ENCODE measurements at places on chromosomes 1 and 21. TPM values are rescaled to one million over a fixed set of nuclear protein-coding genes. Genes with fewer than 3 reads are reported as not detected.
A peak's percentile ranks its signal among the peaks of the same experiment; 100 is the strongest.

Gene AGBL4
- not detected for total RNA-seq

GRCh38 chr1:56844545-56845136 is 10.0 kb upstream of the C8A start:
- DNase-seq: no peak

DNA sequence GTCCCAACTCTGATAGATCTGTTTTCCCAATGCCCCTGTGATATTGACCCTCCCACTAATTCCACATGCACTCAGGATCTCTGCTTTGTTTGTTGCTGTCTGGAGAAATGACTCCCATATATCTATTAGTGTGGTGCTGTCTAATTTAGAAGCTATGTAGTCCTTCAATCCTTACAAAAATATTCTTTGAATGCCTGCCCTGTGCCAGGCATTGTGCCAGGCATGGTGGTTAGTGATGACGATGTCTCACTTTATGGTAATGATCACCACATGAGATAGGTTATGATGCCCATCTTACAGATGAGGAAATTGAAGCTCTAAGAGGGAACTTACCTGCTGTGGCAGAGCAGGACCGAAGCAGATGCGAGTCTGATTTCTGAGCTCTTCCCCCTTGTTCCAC is 12.9 kb downstream of the MYOG start:
- DNase-seq: no peak

GRCh38 chr1:151254217-151255213 is at the start of gene PSMD4:
TSS of gene PSMD4 (plus strand) at chr1:151254734. CDS start at chr1:151254783, 49 bp downstream.
- DNase-seq: peak; percentile 93

- no peak for DNase-seq
These were observed 619 bp downstream of the BCL9 start for GRCh38 chr1:147541672-147542568.

GRCh38 chr1:180043785-180044184 is 89.2 kb downstream of the CEP350 start:
- DNase-seq: no peak

- DNase-seq: no peak
These were observed 140.0 kb downstream of the SLC45A1 start for GRCh38 chr1:8457760-8458381.

GRCh38 chr1:41486371-41487125 is 2.1 kb upstream of the EDN2 start:
- no peak for DNase-seq

DNA sequence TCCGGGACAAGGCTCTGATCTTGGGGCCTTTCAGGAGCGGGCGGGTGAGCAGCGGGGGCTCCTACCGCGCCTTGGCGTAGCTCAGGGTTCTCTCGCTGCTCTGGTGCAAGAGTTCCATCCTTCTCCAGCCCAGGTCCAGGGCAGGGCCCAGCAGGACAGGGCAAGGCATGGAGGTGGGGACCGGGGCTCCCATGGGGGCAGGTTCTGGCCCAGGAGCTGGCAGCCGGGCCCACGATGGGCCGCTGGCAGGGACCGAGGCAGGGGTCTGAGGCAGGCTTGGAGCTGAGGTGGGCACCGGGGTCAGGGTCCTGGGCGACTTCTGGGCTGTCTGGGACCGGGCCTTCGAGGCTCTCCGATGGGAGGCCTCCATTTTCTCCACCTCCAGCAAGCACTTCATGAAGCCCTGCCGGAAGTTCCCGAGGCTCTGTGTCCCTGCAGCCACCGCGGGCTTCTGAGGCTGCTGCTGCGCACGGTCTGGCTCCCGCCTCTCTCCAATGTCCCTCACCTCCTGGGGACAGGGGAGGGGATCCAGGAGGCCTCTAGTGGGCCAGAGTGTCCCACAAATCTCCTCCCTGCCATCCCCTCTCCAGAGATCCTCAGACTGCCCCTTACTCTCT is 27.6 kb downstream of the SPATA21 start:
- no peak for DNase-seq

DNA sequence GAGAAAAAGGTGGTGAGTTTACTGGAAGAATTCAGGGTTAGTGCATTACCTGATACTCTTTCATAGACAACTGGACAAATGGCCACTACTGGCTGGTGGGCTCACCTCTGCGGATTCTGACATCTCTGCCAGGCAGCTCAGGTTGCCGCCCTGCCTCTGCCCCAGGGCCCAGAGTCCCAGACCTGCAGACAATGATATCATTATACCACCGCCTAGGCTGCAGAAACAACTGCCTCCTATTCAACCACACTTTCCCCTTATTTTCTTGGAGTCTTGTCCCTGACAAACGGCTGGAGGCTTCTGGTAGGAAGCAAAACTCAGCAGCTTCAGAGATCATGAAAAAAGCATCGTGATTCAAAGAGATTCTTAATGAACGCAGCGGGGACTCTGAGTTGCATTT is 37.0 kb downstream of the IRF2BP2 start:
- no peak for DNase-seq

DNA sequence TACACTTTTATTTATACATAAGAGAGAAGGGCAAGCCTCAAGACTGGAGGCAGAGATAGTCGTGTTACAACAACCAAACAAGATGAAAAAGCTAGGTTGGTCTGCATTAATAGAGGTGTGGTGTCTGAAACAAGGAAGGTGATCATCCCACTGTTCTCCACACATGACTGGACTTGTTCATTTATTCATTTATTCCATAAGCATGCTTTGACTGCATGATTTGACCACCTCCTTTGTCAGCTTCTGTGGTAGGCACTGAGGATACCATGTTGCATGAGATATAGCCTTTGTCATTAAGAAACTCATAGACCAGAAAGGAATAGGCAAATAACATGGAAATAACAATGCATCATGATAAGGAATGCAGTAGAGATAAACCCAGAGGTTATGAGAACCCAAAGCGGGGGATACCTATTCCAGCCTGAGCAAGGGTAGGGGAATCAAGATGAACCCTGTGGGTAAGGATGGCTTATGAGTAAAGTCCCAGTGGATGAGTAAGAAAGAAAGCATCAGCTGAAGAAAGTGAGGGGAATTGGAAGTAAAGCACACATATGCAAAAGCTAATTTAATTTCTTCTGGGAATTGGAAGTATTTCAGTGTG is 173.7 kb upstream of the FGGY start:
- DNase-seq: no peak

Gene ATP5PF
- 124 TPM for total RNA-seq

Gene RNF207
- total RNA-seq: 14.2 TPM

- no peak for DNase-seq
These were observed 1.2 kb downstream of the SORT1 start for GRCh38 chr1:109396513-109396839.

Gene CD84
- total RNA-seq: 3.8 TPM

DNA sequence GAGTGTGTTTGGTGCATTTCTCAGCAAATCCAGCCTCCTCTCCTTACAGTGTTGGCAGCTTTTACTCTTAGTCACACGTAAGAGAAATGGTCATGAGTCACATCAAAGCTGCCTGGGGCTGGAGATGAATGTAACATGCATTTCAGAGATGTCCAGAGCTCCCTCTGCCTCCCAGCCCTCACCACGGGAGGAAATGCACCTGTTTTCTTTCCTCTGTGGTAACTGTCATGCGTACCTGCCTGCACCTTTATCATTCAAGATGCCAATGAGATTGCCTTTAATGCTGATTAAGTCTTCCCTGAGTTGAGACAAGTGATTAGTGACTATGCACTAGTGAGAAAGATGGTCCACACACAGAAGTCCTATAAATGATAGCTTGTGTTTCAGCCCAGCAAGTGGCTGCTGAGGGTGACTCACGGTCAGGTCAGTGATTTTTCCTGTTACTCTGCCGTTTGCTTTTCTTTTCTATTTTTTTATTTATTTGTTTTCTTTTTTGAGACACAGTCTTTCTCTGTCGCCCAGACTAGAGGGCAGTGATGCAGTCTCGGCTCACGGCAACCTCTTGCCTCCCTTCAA is 277.3 kb upstream of the FMN2 start:
- no peak for DNase-seq

GRCh38 chr21:41869771-41870170 is 9.4 kb downstream of the PRDM15 start:
- DNase-seq: no peak

DNA sequence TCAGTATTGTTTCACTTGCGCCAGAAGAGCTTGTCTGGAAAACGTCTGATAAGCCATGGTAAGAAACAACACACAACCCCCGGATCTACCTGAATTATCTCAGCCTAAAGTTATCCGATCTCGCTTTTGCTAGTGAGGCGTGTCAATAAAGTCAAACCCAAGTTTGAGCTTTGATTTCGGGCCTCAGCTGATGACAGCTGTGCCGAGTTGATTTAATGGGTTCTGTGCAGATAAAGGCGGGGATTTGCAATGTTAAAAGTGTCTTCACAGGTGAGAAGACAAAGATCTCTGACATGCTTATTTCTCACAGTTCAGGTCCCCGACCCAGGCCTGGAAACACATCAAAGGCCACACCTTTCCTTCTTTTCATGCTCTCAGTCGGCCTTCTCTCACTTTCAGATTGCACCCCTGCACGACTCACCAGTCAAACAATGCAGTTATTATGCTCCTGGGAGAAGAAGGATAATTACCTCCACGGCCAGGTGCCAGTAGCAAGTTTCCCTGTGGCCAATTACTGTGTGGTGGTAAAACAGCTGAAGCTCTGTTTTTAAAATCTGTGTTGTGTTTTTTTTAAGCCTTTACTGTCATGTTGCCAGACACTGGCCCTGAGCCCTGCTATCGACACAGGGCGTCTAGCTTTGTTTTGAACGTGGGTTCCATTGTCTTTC is 245.3 kb upstream of the RUNX1 start:
- DNase-seq: no peak

Gene DMRTA2
- total RNA-seq: 1.1 TPM

DNA sequence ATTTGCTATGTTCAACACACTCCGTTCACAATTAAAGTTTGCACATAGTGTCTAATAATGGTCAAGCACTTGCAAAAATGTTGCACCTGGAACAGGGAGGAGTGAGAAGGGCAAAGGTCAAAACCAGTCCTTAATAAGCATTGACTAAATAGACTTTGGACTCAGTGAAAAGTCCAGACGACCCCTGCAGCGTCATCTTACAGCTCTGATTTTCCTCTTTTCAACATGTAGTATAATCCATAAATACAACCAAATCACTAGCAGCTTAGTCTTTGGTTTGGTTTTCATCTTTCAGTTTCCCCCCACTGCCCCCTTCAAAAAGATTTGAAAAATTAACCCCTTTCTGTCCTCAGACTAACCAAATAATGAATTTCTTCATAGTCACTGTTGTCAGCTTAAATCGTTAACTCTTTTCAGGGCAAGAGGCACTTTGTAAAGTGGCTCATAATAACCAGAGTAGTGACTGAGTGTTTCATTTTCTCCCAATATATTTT is 290.3 kb downstream of the PTPRC start:
- no peak for DNase-seq

- DNase-seq: no peak
These were observed 72.3 kb upstream of the CAPZB start for GRCh38 chr1:19557609-19558051.

DNA sequence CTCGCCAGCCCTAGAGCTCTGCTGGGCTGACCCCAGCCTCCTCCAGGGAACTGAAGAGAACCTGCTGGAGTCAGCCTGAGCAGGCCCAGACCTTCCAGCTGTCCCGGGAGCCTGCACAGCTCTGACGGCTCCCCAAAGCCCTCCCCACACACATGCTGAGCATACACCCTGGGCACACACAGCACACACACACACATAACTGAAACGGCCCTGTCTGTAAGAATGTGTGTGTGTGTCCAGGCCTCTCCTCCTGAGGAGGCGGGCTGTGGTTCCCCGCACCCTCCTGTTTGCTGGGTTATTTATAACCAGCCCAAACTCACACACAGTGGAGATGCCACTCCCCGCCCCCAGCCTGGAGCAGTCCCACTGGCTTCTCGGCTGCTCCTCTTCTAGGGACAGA is 20.2 kb downstream of the SDC3 start:
- no peak for DNase-seq

Gene LCE1A
- total RNA-seq: not detected

GRCh38 chr1:24915816-24916602 is 14.1 kb downstream of the RUNX3 start:
- DNase-seq: no peak

Data from natural killer cell treated with Interleukin-12 subunit alpha and Interleukin-12 subunit beta and Interleukin-15 and Interleukin-18, amount 100 ng/mL, for 72 hours (primary cell).